ENCODE measurements at places on chromosomes 7 and 10.

- no peak for DNase-seq
Measured at GRCh38 chr7:27948861-27949260, 208.9 kb downstream of the TAX1BP1 start.

DNA sequence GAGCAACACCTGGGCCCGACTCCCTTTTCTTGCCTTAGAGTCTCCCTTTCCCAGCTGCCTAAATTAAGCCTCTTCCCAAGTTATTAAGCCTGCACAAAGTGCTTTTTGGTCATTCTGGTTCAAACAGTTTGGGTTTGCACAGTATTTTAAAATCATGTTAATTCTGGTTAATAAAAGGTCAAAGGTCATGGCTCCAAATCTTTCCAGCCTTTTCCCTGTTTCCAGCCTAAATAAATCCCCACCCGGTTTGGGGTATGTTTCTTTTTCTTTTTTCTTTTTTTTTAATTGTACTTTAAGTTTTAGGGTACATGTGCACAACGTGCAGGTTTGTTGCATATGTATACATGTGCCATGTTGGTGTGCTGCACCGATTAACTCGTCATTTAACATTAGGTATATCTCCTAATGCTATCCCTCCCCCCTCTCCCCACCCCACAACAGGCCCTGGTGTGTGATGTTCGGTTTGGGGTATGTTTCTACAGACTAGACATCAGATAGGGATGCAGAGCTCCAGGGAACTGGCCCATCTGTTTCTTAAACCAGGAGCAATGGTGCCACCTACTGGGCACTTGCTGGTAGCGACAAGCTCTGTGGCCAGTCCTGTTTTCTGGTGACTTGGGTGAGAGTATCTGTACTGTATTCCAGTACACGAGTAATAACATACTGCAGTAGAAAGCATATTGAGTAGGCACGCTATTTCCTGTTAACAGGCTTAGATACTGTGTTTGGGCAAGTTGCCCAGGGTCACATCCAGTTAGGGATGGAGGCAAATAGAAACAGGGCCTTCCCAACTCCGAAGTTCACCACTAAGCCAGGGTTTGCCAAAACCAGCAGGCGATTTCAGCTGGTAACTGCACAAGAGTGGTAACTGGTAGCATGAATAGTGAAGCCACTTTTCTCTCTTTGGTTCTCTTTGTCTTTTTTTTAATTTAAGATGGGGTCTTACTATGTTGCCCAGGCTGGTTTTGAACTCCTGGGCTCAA lies 60.6 kb upstream of the TRIM8 start:
- DNase-seq = peak; percentile 83

- no peak for DNase-seq
Measured at GRCh38 chr7:135843214-135843613, 94.6 kb upstream of the FAM180A start.

- DNase-seq = no peak
Measured at GRCh38 chr10:80452069-80452468, 2.0 kb upstream of the TSPAN14 start.

GRCh38 chr7:151245360-151246101 lies 3.0 kb downstream of the SMARCD3 start:
- no peak for DNase-seq

DNA sequence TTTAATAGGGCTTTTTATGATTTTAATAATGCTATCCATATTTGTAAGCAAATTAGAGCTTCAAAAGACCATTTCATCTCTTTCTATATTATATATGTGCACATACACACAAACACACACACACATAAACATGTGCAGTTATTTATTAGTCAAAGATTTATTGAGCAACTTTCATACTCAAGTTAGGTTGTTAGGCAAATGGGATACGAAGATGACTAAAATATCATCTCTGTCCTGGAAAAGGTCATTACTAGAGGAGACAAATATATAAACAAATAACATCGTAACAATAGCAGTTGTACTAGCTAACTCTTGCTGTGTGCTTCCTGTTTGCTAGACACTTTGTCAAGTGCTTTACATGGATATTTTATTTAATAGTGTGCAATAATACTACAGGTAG lies 307.9 kb downstream of the SNX13 start:
- no peak for DNase-seq

- no peak for DNase-seq
Measured at GRCh38 chr7:44881066-44881600, 4.2 kb downstream of the PURB start.

- DNase-seq = no peak
Measured at GRCh38 chr10:1251769-1252168, 195.6 kb downstream of the WDR37 start.

DNA sequence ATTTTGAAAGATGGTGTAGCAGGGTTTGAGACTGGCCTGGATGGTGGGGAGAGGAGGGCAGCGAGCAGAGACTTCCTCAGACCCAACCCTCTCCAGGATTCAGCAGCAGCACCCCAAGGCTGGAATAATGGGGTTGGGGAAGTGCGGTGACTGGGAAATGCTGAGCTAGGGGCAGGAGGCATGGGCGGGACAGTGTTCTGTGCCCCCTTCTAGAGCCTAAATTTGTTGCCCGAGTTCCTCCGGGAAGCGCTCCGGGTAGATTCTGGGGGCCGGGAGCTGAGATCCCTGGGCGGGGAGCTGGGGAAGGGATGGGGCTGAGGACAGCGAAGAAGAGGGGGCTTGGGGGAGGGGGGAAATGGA lies at the start of gene CHAT:
TSS of gene CHAT (plus strand) at position 156 of the 360 bp plus-strand sequence. CDS start at position 309, 153 bp downstream.
- no peak for DNase-seq

- DNase-seq = no peak
Measured at GRCh38 chr7:112010994-112011393, 195.2 kb downstream of the DOCK4 start.

GRCh38 chr10:113108948-113109347 lies 158.9 kb downstream of the TCF7L2 start:
- DNase-seq = no peak

DNA sequence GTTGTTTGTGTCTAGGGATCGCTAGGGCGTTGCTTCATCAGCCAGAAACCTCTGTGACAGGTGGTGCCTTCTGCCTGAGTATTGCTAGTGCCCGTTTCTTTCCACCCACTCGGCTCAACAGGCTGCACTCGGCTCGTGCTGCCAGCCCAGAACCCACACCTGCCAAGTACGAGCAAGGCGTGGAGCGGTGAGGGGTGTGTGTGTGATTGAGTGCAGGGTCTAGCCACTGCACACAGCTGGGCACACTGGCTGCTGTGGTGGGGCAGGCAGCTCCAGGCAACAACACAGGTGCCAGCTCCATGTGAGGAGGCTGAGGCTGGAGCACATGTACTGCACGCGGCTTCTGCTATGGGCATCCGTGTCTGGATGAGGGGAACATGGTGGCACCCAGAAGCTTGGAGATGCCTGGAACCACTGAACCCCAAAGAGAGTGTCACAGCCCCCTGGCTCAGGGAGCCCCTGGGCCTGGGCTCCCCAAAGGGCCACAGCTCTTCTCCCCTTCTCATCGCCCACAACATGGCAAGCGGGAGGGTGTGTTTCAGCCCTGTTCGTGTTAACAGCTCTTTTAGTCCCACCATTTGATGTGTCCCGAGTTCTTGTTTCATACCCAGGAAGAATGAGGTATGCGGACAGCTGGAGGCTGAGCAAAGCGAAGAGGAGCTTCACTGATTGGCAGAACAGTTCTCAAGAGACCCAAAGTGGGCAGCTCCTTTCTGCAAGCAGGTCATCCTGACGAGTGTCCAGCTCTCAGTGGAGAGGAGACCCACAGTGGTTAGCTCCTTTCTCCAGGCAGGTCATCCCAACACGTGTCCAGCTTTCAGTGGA lies 78.1 kb downstream of the HDAC9 start:
- no peak for DNase-seq

DNA sequence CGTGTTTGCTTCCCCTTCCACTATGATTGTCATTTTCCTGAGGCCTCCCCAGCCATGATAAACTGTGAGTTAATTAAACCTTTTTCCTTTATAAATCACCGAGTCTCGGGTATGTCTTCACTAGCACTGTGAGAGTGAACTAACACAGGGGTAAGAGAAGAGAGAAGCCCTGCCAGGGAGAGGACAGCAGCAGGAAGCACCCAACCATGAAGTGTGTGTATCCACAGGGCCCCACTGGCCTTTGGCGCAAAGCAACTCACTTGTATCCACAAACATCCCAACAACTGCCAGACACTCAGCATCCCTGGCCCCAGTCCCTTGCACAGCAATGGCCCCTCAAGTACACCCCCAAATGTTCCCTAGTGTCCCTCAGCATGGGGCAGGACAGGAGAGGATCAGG lies 115.1 kb downstream of the MAD1L1 start:
- DNase-seq = no peak

- DNase-seq = no peak
Measured at GRCh38 chr10:76902949-76903348, 734.7 kb downstream of the KCNMA1 start.

GRCh38 chr7:141713890-141714289 lies 5.7 kb downstream of the WEE2 start:
- no peak for DNase-seq

- DNase-seq = no peak
Measured at GRCh38 chr7:103777440-103777839, 212.0 kb downstream of the RELN start.

Measured in AG09319 (cell line).